Hematopoietic multipotent progenitor cell treated with erythropoietin and hydrocortisone succinate and interleukin-3 and kit ligand, for 17 days (in vitro differentiated cells): ENCODE measurements at places on chromosomes 7 and 10.

- no peak for DNase-seq
Measured at GRCh38 chr7:17625043-17625442, 315.3 kb downstream of the SNX13 start.

GRCh38 chr7:148717266-148717793 lies 18.6 kb downstream of the CUL1 start:
- no peak for DNase-seq

GRCh38 chr7:36082910-36083309 lies 70.1 kb upstream of the EEPD1 start:
- DNase-seq: no peak

DNA sequence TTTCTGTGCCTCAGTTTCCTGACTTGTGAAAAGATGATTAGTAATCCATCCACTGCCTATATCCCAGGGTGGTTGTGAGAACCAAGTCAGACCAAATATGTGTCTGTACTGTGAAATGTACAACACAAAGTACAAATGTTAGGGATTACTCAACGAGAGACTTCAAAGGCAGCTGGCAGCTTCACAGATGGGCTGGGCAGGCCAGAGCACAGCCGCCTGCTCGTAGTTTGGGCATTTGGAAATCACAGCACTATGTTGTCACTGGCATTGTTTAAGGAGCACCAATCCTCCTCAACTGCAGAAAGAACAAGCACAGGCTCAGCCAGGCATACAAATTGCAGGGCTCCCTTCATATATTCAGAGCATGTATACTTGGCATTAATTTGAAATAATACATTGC lies 64.5 kb upstream of the C10orf90 start:
- no peak for DNase-seq

GRCh38 chr10:60951272-60951724 lies 7.3 kb upstream of the RHOBTB1 start:
- DNase-seq: no peak

DNA sequence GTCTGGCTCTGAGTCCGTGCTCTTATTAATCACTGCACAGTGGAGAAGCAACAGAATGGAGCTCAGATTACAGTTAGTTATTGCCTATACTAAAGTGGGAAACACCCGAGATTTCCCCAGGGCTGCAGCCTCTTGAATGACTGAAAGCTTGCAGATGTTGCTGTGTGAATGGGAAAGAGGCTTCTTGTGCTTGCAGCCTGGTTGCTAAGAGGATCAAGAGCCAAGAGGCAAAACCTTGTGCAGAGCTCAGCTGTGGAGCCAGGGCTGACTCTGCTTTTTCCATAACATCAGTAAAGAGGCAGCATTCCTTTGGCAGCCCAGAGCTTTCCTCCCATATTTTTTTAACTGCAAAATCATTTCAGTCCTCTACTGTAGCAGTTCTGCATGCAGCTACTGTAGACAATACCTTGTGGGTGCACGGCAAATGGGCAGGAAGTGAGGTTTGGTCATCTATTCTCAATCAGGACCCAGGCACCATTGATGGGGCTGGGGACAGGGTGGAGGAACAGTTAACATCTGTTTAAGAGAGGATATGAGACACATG lies 86.5 kb downstream of the RALA start:
- no peak for DNase-seq

DNA sequence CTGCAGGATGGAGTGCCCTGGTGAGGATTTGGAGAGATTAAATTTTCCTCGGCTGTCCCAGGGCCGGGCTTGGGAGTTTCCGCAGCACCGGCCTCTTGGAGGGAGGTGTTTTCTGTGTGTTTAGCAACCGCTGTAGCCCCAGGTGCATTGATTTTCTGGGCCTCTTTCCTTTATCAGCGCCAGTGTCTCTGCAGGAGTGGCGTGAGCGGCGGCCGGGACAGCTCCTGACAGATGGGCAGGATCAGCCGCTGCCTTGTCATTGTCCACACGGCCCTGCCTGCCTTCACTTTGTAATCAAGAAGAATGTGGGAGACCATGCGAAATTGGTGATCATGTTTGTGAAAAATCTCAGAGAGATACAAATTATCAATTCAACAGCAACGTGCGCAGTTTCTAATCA lies 32.4 kb downstream of the NKX6-2 start:
- DNase-seq: no peak

GRCh38 chr10:55750458-55750857 lies 610.6 kb downstream of the ZWINT start:
- no peak for DNase-seq
